ENCODE measurements at places on chromosomes 6 and 20.

GRCh38 chr20:48019496-48019895 is 234.2 kb upstream of the SULF2 start:
- DNase-seq, result no peak

GRCh38 chr20:1664911-1665310 is 7.3 kb upstream of the SIRPG start:
- DNase-seq, result no peak

DNA sequence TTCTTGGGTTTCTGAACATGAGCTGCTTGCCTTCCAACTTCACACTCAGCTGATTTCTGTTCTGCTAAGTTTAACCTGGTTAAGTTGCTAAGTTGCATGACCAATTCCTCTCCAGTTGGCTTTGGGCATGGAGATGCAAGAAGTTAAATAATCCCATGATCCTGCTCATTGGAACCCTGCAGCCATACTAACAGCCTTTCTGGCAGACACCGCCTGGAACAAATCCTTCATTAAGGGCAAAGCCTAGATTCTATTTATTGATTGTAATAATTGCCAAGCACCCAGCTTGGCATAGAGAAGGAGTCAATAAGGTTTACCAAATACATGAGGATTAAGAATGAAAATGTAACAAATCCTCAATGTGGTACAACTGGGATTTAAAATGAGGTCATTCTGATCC is 742.4 kb upstream of the CHD6 start:
- no peak for DNase-seq

DNA sequence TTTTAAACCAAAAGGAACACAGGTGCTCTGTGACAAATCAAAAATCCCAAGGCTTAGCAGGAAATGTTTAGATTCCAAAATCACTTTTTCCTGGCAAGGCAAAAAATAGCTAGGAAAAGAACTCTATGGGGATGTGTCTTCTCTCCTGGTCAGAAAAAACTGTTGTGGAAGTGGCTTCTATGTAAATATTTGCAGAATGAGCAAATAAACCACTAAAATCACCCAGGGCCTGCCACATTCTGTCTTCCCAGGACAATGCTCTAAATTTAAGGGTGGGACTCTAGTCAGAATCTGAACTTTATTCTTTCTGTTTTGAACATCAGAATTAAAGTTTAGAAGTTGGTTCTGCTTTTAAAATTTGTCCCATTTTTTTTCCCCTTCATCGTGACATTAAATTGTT is 29.3 kb downstream of the GCM1 start:
- DNase-seq, result no peak

DNA sequence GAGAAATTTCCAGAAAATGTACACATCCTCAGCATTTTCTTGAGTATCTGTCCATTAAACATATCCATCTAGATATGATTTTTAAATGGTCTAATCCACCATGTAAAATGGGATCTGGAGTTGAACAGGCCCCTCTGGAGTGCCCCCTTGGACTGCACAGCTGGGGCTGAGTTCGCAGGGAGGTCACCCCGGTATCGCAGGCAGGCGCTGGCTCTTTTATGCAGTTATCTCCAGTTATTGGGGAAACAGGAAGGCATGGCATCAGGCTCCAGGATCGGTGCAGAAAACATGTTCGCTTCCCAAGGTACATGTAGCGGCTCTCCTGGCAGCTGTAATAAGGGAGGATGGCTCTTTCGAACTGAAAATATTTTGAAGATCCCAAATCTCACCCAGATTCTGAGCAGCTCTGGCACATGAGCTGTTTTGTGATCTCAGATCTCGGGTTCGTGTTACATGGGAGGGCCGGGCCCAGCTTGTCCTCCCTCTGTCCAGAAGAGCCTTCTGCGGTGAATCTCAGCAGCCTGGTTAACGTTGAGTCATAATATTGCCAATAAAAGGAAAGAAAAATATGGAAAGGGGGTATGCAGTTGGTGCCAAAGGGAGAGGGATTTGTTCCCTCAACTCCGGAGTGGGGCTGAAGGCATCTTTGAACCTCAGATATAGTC is 167.7 kb downstream of the EYA2 start:
- DNase-seq, result no peak

DNA sequence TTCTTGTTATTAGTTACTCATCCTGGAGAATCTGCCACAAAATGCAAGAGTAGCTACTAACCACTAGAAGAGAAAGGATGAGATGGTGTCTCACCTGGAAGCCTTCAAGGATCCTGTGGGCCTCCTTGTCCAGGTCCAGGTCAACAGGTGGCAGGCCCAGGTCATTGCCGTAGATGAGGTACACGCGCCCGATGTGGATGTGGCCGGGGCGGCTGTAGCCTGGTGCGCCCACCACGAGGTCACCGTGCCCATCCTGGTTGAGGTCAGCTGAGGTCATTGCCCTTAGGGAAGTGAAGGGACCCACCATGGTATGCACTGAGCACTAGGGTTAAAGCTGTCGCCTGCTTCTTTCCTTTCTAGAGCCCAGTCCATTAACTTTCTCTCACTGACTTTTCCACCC is 35.5 kb downstream of the GPLD1 start:
- DNase-seq, result no peak

DNA sequence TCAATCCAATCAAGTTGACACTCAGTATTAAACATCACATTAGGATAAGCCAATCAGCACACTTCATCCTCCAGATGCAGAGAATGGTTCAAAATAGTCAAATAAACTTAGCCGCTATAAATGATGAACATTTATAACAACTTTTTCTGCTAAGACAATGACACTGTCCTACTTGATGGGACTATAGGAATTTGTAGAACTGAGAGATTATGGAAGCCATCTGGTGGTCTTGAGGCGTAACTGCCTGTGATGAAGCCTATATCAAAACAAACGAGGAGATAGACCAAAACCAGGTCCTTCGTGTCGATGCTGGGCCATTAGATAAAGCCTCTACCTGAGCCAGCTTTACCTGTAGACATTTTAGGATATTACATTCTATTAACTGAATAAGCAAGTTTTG is 631.1 kb downstream of the COL12A1 start:
- no peak for DNase-seq

DNA sequence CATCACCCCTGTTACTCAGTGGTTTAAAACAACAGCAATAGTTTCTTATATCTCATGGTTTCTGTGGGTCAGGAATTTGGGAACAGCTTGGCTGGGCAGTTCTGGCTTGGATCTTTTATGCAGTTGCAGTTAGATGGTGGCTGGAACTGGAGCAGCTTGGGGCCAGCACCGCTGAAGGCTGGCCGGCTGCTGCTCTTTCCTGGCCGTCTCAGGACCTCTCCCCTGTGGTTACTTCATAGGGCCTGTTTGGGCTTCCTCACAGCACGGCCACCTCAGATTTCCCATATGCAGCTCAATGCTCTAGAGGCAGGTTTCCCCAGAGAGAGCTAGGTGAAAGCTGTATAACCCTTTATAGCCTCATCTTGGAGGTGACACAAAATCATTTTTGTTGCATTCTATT is 15.6 kb downstream of the PKIG start:
- DNase-seq, result no peak

- no peak for DNase-seq
These were observed 26.2 kb downstream of the MOCS1 start for GRCh38 chr6:39907871-39908575.

DNA sequence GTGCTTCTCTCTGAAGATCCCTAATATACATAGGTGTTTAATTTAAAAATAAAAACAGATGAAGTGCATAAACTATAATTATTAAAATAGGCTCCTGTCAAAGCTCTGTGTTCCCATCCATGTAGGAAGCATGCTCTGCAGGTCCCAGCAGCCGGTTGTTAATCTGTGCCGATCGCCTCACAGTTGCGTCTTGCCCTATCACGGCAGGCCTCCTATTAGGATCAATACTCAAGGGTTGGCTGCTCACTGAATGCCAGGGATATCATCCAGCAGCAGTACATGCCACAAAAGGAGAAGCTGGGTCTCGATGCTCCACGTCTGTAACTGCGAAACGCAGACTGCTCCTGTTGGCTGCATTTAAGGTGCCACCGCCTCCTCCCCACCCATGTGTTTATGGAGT is 369.8 kb downstream of the CDH4 start:
- DNase-seq, result no peak

DNA sequence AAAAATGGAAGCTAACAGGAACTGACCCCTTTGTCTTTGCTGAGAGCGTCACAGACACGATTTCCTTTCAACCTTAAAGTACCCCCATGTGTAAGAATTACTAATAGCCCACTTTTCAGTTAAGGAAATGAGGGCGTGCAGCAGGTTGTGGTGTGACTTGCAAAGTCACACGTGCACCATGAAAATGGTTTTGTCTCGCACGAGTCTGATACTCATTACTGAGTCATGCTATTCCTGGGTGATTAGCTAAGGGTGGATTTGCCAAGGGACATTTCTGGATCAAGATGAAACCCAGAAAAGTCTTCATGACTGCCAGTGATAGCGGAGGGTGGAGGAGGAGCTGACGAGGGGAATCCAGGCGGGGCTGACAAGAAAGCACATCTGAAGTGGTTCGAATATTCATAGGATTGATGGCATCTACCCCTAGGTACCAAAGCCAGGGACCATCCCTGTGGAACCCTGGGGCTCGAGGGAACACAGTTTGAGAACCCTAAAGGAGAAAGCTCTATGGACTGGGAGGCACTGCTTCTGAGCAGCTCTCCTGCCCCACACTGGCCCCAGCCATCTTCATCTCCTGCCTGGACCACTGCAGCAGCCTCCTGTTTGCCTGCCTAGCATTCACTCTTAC is 12.1 kb upstream of the NFATC2 start:
- DNase-seq, result no peak

GRCh38 chr6:136445063-136445462 is 105.2 kb downstream of the MAP7 start:
- no peak for DNase-seq

- DNase-seq, result no peak
These were observed 37.4 kb downstream of the HIVEP2 start for GRCh38 chr6:142907544-142907943.

- no peak for DNase-seq
These were observed 605 bp downstream of the COX4I2 start for GRCh38 chr20:31638317-31638716.

DNA sequence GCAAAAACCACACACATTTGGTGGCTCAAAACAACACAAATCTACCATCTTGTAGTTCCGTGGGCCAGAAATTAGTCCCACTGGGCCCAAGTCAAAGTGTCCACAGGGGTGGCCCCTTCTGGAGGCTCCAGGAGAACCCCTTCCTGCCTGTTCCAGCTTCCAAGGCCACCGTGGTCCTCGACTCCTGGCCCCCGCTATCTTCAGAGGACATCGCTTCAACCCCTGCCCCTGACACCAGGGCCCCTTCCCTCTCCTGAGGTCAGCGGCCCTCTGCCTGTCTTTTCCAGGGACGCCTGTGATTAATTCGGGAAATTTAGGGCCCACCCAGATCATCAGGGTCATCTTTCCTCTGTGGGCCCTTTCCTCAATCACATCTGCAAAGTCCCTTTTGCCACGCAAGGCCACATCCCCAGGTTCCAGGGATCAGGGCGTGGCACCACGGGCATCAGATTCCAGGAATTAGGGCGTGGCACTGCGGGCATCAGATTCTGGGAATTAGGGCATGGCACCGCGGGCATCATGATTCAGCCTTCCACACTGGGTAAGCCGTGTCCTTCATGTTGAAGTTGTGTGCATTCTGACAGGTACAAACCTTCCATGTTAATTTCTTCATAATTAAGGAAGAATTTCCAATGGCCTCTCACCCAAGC is 59.9 kb upstream of the SMOC2 start:
- no peak for DNase-seq

GRCh38 chr20:56928007-56928406 is 298.9 kb downstream of the TFAP2C start:
- no peak for DNase-seq

DNA sequence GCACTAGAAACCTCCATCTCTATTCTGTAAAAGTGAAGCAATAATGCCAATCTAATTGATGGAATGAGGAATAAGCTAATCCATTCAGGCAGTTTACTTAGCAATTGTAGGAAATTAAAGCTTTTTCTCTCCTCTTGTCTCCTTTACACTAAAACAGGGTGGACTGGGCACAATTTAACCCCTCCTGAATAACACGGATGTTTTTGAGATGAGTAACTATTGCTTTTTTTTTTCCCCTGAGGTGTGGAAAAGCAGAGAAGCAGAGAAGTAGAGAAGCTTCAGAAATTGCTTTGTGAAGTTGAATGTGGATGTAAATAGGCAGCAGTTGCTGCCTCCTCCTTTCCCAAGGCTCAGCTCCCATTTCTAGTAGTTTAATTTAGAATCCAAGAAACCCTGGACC is 40.0 kb upstream of the GCNT2 start:
- no peak for DNase-seq

DNA sequence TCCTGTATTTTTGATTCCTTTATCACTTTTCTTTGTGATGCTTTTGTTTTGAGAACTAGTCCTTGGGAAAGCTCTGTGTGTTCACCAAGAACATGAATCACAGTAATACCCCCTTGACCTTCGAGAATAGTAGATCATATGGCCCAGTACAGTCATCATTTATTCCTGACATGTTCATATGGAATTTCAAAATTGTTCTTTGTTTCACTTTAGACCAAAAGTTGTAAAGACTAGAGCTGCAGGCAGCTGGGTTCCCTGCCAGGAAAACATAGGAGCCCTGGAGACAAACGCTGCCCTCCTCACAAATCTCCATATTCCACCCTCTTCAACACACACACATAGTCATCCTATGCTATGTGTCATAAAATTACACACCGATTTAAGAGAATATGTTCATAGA is 621.2 kb upstream of the EYS start:
- DNase-seq, result no peak

Data from hypothalamus (tissue), 51 donors.